GM23248 (cell line): ENCODE measurements at places on chromosomes 5 and 9. TPM values are rescaled to one million over a fixed set of nuclear protein-coding genes. Genes with fewer than 3 reads are reported as not detected.

Gene BOD1
- total RNA-seq: 48.1 and 51.4 TPM in 2 replicates

Gene SV2C
- not detected in 2 replicates for total RNA-seq

Gene UBE2QL1
- not detected in 2 replicates for total RNA-seq

DNA sequence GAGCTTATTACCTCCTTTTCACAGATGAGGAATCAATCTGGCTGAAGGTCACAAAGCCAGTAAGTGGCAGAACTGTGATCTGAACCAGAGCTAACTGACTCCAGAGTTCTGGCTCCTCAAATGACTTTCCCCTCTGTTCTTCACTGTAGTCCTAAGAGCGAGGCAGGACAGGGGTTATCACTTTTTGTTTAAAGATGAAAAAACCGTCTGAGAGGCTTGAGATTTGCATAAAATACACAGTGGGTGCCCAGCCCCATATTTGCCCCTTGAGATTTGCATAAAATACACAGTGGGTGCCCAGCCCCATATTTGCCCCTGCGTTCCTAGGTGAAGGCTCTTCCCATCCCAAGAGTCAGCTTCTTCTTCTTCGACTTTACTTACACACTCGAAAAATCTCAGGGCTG, 667 bp downstream of the FBXO10 start:
- peak; percentile 47 for DNase-seq

- DNase-seq: peak; percentile 0
Observed at GRCh38 chr9:33113799-33114547, 37.5 kb upstream of the SMU1 start.

DNA sequence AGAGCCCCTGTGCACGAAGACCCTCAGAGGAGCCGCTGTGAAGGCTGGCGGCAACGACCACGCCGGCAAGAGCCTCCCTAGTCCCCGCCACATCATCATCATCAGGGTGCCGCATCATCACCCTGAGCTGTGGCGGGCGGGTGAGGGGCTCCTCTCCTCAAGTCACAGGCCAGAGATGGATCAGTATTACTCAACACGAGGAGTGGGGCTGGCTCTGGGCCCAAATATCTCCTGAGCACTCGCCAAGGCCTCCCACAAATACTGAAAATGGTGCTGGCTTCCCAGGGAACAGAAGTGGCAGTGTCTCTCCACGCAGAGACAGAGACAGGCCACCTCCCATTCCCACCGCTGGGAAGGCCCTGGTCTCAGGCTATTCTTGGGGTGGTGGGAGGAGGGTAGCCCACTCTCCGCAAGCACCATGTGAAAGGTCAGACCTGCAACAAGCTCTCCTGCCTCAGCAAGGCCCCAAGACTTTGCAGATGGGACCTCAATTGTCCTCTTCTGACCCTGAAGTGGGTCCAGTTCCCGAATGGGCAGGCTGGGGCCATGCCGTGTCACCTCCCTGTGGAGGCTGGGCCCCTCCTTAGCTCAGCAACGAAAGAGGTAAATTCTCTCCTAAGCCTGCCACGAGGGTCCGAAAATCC, 39.3 kb upstream of the ZNF354A start:
- no peak for DNase-seq
